ENCODE measurements at places on chromosomes 5 and 9. TPM values are rescaled to one million over a fixed set of nuclear protein-coding genes. Genes with fewer than 3 reads are reported as not detected.

- H3K4me1 ChIP-seq, result peaks cover 15% of the 10 kb centered on the region
- H3K36me3 ChIP-seq, result peaks cover 2% of the 10 kb centered on the region
- no peak overlapping the region for H3K4me3 ChIP-seq
- H3K27ac ChIP-seq, result no peak overlapping the region
- no peak for DNase-seq
- H3K27me3 ChIP-seq, result no peaks in the 10 kb centered on the region
Observed at GRCh38 chr5:1502046-1502736, 21.6 kb downstream of the LPCAT1 start.

GRCh38 chr9:134127065-134127580 lies 8.8 kb upstream of the WDR5 start:
- H3K27ac ChIP-seq, result no peak overlapping the region
- H3K27me3 ChIP-seq, result no peaks in the 10 kb centered on the region
- peaks cover 5% of the 10 kb centered on the region for H3K4me1 ChIP-seq
- H3K4me3 ChIP-seq, result no peak overlapping the region

Gene PCDHA3
- total RNA-seq, result 0.19 TPM

GRCh38 chr5:129691220-129691619 lies 56.7 kb upstream of the MINAR2 start:
- H3K4me3 ChIP-seq, result no peak overlapping the region
- H3K36me3 ChIP-seq, result no peaks in the 10 kb centered on the region
- DNase-seq, result no peak
- H3K27ac ChIP-seq, result no peak overlapping the region

DNA sequence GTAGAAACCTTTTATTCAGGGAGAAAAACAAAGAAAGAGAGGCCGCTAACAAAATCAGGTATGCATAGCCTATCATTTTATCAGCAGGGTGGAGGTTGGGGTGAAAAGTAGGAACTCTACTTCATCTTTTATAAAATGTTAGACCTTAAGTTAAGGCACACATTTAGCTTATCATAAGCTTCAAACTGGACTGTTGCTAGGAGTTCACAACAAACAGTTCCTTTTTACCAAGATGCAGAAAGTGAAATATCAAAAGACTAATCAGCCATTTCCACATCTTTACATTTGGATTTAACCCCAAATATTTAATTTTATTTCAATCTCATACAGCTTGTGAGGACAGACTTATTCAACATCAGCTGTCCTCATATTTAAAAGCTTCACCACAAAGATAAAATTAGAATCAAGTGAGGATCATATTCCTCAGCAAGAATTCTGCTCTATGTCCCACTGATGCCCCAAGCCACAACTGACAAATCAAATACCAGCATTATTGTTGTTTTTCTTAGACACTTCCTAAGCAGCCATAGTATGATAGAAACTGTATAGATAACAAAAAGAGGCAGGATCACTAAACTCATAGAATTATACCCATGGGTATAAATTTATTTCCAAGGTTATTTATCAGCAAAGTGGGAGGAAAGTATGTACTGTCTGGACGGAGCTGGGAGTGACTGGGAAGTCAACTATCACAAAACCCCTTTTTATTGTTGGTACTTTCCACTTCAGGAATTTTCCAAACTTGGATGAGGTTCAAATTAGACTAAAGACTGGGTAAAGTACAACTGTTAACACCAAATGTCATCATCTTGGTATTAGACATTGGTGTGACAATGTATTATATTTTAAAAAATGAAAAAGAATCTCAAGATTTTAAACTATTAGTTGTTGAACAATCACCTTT lies 29.9 kb upstream of the MYOT start:
- no peak overlapping the region for H3K4me3 ChIP-seq
- DNase-seq, result no peak
- H3K4me1 ChIP-seq, result peaks cover 30% of the 10 kb centered on the region
- H3K27me3 ChIP-seq, result peaks cover 5% of the 10 kb centered on the region
- no peaks in the 10 kb centered on the region for H3K36me3 ChIP-seq

- no peaks in the 10 kb centered on the region for H3K36me3 ChIP-seq
- H3K4me3 ChIP-seq, result no peak overlapping the region
- peaks cover 37% of the 10 kb centered on the region for H3K4me1 ChIP-seq
- no peak overlapping the region for H3K27ac ChIP-seq
- DNase-seq, result no peak
- H3K27me3 ChIP-seq, result no peaks in the 10 kb centered on the region
Observed at GRCh38 chr5:91315701-91316100, 67.4 kb downstream of the ARRDC3 start.

DNA sequence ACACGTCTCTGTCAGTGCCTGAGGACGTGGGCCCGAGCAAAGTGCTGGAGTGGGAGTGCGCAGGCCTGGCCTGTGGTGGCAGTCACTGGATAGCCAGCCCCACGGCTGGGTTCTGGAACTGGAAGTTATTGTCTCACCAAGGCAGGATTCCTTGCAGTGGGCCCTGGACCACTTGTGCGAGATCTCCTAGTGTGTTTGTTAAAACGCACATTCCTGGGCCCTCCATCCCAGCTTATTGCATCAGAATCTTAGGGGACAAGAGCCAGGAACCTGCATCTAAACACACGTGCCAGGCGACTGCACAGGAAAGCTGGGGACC lies 26.9 kb downstream of the PTPA start:
- no peaks in the 10 kb centered on the region for H3K27me3 ChIP-seq
- no peak overlapping the region for H3K4me3 ChIP-seq
- peaks cover 65% of the 10 kb centered on the region for H3K4me1 ChIP-seq
- H3K27ac ChIP-seq, result peak overlapping the region; percentile 100

Gene GMCL2
- not detected for total RNA-seq

Gene PLGRKT
- 13.9 TPM for total RNA-seq

Gene TRPM3
- total RNA-seq, result not detected

Gene EIF4E1B
- total RNA-seq, result not detected

DNA sequence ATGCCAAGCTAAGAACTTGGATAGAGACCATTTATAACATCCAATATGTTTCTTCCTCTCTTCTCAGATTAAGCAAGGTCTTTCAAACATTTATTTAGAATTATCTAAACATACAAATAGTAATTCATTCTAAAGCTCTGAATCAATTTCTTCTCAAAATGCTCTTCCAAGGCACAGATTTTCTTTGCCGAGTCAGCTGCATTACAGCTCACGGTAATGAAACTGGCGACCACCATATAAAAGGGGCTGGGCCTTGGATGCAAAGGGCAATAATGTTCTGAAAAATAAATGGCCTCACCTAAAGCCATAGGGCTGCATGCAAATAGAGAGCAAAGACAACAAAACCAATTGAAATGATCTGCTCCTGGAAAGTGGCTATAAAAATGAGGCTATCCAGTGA lies 63.8 kb downstream of the MED27 start:
- peaks cover 7% of the 10 kb centered on the region for H3K36me3 ChIP-seq
- H3K27me3 ChIP-seq, result no peaks in the 10 kb centered on the region
- no peak for DNase-seq

- peaks cover 3% of the 10 kb centered on the region for H3K4me1 ChIP-seq
- DNase-seq, result no peak
- H3K4me3 ChIP-seq, result no peak overlapping the region
- H3K27me3 ChIP-seq, result no peaks in the 10 kb centered on the region
- no peak overlapping the region for H3K27ac ChIP-seq
- H3K36me3 ChIP-seq, result no peaks in the 10 kb centered on the region
Observed at GRCh38 chr5:143537056-143537455, 133.6 kb upstream of the NR3C1 start.

Gene DMRT1
- not detected for total RNA-seq

Data from osteocyte (in vitro differentiated cells).